ENCODE measurements at places on chromosomes 5 and 9. TPM values are rescaled to one million over a fixed set of nuclear protein-coding genes. Genes with fewer than 3 reads are reported as not detected.

ARID3C gene
- 0.48 TPM for total RNA-seq

SHOC1 gene
- not detected for total RNA-seq

FBXL7 gene
- 4.4 TPM for total RNA-seq

- no peak for DNase-seq
Measured at GRCh38 chr9:123263227-123263626, 5.2 kb downstream of the STRBP start.

PLAC8L1 gene
- not detected for total RNA-seq

DNA sequence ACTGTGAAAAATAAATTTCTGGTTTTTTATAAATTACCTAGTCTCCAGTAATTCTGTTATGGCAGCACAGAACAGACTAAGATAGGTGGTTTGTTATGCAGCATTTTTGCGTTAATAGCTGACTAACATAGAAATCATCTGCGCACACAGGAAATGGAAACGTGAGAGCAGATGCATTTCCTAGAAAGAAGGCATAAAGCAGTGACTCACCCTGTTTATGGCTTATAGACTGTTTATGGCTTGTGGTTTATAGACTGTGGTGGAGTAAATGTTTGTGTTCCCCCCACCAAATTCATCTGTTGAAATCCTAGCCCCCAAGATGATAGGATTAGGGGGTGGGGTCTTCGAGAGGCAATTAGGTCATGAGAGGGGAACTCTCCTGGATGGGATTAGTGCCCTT, 18.3 kb upstream of the OSMR start:
- no peak for DNase-seq

IGFBPL1 gene
- total RNA-seq = 2.5 TPM

TCF7 gene
- 4.8 TPM for total RNA-seq

DNA sequence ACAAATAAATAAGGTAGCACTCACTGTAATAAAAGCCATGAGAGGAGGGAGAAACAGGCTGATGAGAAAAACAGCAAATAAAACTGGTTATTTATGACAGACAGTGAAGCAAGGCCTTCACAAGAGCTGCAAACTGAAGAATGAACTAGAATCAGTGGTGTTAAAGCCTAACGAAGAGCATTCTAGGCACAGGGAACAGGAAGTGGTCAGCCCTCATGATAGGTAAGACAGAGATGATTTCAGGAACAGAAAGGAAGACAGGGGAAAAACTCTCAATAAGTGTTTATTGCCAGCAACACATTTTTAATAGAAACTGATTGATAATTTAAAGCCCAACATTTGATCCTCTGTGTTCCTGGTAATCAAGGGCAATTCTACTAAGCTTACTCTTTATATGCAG, 124.5 kb downstream of the EDIL3 start:
- no peak for DNase-seq

DNA sequence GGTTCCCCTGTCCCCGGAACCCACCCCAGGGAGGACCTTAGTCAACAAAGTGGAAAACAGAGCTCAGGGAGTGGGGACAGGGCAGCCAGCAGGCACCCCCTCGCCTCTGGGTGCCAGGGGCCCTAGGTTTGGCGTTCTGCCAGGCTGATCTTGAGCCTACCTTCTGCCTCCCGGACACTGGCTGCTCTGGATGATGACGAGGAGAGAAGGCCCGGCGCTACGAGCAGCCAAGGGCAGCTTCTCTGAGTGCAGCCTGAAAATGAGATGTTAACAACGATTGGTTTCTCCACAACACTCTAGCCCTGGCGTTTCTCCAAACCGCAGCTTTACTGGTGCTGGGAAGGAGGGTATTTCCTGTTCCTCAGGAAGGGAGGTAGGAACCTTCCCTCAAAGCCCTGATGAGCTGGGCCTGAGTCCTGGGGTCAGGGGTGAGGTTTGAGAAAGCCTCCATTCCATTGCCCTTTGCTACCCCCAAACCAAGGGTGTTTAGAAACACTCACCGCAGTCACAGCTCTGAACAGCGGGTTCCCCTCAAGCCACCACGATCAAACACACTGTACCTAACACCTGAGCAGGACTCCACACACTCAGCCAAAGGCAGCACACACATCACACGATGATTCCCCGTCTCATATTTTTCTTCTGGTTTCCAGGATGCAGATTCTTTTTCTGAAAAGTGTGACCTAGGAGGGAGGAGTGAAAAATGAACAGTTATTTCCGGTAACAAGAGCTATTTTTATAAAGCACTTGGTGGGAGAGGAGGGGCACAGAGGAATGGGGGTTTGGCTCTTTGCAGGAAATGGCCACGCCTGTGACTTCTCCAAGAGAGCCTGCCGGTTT, at the start of gene STING1:
Gene STING1 (minus strand): TSS at position 709 of the 840 bp plus-strand sequence. CDS start 1,054 bp downstream, outside the sequence.
- peak; percentile 78 for DNase-seq

GRCh38 chr9:93357649-93358048, 93.8 kb upstream of the FAM120A start:
- DNase-seq = no peak

GRCh38 chr5:54620141-54620933, 102.8 kb downstream of the SNX18 start:
- no peak for DNase-seq

STOML2 gene
- 264 TPM for total RNA-seq

GRCh38 chr5:151015974-151016587, 4.3 kb upstream of the GPX3 start:
- DNase-seq = no peak

DNA sequence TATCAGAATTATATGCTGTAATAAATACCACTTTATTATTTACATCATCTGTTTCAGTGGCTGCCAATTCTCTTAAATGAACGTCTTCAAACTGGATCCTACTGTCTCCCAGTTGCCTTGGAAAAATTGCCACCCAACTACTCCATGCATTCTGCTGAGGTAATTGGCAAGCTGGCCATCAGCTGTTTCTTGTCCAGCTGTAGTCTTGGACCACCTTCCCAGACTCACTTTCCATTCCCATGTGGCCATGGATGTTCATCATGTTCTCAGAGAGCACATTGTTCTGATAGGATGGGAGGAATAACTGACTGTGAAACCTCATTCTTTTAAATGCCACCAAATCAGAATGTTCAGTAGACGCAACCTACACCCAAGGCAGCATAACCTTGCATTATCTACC, 157.5 kb downstream of the DOCK8 start:
- DNase-seq = no peak

- DNase-seq = no peak
Measured at GRCh38 chr9:136117291-136117915, 1.3 kb downstream of the TMEM250 start.

DNA sequence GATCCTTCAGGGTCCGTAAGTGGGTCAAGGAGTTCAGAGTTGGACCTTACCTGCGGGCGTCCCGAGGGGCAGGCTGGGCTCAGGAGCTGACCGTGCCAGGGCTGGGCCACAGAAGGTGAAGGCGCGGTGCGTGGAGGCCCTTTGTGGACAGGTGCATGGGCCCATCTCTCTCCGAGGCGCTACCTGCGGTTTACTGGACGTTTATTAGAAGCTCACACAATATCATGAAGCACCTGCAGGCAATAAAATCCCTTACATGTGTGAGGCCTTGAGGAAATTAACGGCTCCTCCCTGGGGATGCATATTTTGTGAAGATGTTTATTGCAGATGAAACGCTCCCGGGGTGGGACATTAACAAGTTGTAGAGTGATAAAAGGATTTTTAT, 79.8 kb upstream of the LMX1B start:
- DNase-seq = no peak

CHSY3 gene
- total RNA-seq = 1.7 TPM

GRCh38 chr9:95063300-95063699, 254.2 kb downstream of the FANCC start:
- DNase-seq = no peak

OR13C5 gene
- not detected for total RNA-seq

DNA sequence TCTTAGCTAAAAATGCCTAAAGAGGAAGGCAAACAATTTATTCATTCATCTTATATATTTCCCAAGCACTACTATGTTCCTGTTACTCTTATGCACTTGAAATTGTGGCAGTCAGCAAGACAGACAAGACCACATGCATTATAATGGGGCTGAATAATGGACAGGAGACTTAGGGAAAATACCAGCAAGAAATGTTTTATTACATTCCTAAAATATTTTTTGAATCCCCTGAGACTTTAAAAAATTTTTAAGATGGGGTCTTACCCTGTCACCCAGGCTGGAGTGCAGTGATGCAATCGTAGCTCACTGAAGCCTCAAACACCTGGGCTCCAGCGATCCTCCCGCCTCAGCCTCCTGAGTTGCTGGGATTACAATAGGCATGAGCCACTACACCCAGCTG, 13.2 kb downstream of the ZCCHC9 start:
- DNase-seq = no peak

GRCh38 chr9:5185220-5185840, at the start of gene INSL6:
TSS of gene INSL6 (minus strand) at chr9:5185639. CDS start at chr9:5185602, 37 bp downstream.
- DNase-seq = no peak

CD274 gene
- total RNA-seq = 6.6 TPM

DNA sequence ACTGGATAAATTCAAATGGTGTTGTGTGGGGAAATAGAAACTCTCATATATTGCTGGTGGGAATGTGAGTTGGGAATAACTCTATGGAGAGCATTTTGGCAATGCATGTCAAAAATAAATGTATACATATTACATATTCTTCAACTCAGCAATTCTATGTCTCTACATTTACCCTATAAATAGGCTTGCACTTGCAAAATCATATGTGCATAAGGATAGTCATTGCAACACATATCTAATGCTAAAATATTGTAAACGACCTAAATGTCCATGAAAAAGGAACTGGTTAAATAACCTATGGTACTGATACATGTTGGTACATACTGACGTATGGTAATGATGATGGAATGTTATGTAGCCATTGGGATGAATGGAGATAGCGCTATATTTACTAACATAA, 94.5 kb upstream of the CHD1 start:
- DNase-seq = no peak

POLR3G gene
- total RNA-seq = 10.9 TPM

- DNase-seq = no peak
Measured at GRCh38 chr5:42927730-42928129, 112.4 kb downstream of the ANXA2R start.

- no peak for DNase-seq
Measured at GRCh38 chr5:133944263-133945185, 23.9 kb downstream of the C5orf15 start.

- no peak for DNase-seq
Measured at GRCh38 chr9:36151316-36152210, 15.0 kb downstream of the GLIPR2 start.

DNA sequence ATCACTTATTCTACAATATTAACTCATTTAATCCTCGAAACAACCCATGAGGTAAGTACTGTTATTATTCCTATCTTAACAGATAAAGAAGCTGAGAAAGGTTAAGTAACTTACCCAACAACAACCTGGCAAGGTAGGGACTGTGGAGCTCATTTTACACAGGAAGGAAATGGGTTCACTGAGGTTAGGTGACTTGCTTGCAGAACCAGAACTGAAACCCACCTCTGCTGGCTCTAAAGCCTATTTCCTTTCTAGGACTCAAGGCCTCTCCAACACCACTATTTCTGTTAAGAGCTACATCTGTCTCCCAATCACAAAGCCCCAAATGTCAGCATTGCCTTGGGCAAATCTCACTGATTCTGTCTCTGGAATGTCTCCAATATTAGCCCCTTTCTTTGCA, 38.9 kb upstream of the IFNK start:
- no peak for DNase-seq

DNA sequence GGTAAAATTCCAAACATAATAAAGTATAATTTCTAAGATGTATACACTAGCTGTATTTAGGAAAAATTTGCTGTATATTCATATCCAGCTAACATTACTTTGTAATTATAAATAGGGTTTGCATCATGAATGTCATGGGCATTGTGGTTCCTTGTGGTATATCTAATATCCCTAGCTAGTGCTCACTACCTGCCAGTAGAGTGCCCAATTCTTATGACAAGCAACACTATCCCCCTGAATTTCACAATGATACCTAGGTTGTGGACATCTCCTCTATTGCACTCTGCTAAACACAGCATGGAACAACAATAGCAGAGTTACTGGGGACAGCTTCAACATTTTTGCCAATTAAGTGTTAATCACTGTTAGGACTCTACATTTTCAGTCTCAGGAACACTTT, 1656.5 kb downstream of the EFNA5 start:
- DNase-seq = no peak

GRCh38 chr5:139633295-139634027, 14.7 kb upstream of the CXXC5 start:
- no peak for DNase-seq
